GM10248 (cell line): ENCODE measurements at places on chromosomes 2 and 18.
A peak's percentile ranks its signal among the peaks of the same experiment; 100 is the strongest.

DNA sequence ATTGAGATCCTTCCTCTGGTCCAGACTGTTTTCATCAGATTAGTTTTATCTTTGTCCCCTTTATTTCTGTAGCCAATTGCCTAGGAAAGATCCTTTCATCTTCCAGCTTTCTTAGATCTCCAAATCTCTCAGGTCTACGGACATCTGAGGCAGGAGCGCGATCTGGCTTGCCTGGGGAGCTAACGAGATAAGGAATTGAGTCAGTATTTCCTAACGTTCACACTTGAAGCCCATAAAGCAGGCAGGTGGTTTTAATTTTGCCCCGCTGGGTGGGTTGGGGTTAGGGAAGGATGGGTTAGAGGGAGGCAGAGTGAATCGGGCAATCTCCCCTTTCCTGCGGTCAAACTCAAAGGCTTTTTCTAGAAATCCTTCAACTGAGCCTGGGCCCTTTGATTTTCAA is 727 bp upstream of the TTLL4 start:
- DNase-seq, result no peak

- no peak for DNase-seq
Observed at GRCh38 chr2:85162746-85163301, 29.6 kb downstream of the TCF7L1 start.

DNA sequence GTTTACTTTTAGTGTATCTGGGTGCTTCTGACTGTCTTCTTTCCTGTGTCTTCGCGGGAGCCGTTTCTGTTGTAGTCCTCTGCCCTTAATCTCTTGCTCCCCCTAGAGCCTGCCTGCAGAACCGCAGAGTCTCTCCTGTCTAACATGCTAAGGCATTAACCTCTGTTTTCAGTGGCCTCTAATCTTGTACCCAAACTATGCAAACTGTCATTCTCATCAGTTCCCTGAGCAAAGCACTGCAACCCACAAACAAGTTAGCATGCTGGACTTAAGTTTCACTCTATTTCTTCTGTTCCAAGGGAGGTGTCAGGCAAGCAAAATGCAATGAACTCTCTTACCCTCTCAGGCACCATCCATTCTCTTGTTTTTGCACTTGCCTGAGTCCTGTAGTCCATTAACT is 138.4 kb downstream of the OTX1 start:
- DNase-seq, result peak; percentile 34

DNA sequence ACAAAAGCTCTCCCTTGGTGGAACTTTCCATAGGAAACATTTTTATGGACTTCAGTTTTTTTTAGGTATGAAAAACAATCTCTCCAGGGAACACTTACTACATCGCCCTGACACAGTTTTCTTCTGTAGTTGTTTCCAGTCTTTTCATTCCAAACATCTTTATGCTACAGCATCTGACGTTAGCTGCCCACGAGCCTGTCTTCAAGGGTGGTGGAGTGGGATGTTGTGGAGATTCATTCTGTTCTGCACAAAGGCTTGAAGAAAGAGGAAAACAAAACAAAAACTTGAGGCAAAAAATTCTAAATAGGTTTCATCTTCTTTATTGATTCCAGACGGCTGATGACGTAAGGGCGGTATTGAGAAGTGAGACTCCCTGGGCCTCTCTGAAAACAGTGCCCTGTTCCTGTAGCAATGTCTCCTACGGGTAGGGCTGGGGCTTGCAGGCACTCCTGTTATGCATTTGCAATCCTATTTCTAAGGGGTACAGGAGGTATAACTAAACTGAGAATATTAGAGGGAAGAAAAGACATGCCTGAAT is 375.0 kb downstream of the RNF144A start:
- no peak for DNase-seq

DNA sequence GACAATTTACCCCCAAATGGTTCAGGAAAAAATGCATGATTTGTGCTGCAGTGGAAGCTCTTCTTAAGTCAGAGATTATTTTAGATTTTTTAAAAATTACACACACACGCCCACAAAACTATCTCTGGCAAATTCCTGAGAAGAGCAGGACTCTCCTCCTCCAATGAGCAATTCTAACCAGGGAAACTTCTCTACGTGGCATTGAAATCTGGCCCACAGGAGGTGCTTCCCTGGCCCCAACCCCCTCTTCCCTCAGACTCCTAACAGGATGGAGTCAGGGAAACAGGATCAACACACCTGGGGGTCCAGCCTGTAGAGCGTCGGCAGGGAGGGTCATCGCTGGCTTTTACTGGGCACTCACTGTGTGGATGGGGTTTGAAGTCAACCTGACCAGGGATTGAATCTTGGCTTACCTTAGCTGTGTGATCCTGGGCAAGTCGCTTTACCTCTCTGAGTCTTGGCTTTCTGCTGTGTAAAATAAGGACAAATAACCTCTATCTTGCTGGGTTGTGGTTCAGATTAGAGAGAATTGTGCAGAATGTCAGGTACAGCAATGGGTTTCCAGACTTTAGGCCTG is 65.4 kb upstream of the ASAP2 start:
- DNase-seq, result no peak

DNA sequence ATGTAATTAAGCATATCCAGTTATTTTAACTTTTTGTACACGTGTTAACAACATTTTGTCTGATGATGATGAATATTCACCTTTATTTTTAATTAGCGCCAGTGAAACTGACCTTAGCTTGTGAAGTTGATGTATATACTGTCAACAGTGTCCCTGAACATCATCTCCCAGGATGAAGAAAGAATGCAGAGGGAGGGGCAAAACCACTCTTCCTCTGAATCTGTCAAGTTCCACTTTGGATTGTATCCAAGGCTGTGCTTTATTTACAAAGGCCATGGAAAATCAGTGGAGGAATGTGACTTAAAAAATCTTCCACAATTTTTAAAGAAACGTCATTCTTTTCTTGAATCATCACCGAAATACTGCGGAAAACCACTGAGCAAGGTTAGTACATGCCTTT is 4.5 kb upstream of the RMDN2 start:
- no peak for DNase-seq

- DNase-seq, result no peak
Observed at GRCh38 chr18:7924616-7925015, 357.5 kb downstream of the PTPRM start.

GRCh38 chr2:17580319-17580715 is 39.8 kb downstream of the VSNL1 start:
- no peak for DNase-seq

DNA sequence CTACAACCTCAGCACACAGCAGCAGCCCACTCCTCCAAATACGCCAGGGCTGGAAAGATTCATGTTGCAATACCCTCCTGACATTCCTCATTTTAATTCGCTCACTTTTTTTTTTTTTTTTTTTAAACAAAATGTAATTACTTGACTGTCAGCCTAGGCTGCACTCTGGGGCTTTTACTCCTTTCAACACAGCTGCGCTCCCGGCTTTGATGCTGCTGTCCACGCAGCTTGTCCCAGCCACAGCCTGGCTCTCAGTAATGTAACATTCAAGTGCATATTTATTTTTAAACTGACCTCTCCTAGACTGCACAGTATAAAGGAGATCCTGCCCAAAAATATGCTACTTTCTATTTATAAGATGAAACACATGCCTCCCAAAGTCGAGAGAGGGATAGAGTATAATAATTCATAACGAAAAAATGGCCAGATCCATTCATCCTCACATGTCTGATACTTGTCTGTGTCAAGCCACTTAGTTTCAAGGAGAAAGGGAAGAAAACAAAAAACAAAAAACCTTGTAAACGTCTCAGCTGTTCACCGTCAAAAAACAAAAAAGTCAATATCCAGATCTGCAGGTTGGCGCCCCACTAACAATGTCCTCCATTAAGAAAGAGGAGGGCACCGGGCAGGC is 949 bp downstream of the CDC42EP3 start:
- DNase-seq, result no peak

DNA sequence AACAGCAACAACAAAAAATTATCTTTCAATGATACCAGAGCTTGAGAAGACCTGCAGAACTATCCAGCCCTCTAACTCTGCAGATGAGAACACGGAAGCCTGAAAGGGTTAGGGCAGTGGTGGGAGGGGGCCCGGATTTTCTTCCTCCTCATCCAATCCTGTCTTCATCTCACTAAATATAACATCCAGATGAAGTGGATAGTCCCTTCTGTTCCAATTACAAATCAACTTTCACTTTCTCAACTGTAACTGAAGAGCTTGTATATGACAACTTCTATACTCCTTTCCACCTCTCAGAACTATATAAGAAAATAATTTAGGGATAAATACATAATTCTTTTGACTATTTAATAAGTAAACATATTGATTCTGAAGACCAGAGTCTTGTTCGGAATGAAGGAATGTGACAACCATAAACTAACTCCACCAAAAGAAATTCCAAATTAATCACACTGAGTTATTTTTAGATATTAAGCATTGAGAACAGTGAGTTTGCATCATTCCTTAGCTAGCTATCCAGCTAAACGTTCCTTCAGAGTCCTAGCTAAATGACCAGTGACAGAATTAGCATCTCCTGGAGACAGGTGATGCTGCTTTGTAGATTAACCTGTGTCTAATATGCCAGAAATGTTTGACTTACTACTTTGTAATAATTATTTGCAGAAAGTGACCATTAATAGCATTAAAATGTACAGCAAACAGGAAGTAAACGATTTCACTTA is 32.7 kb downstream of the SFT2D3 start:
- DNase-seq, result no peak

- no peak for DNase-seq
Observed at GRCh38 chr2:67388680-67389079, 8.5 kb upstream of the ETAA1 start.

DNA sequence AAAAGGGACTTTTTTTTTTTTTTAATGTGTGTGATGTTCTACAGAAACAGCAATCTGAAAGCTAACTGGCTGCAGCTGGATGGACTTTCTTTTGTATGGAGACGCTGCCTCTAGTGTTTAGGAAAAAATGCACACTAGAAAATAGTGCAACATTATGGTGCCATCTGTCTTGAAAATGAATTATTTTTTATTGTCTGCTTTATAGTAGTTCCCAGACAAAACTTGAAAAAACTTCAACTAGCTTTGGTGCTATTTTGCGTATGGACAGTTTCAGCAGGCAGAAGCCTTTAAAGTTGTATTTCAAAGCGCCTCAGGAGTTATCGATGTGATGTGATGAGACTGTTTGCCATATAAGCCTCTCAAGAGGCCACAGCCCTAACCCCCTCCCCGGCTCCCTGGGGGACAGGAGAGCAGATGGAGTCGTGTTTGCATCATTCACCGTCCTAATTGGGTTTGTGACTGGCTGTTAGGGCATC is 86.9 kb downstream of the LTBP1 start:
- no peak for DNase-seq

GRCh38 chr18:48580782-48581181 is 42.0 kb downstream of the CTIF start:
- no peak for DNase-seq

GRCh38 chr18:43886341-43886740 is 609.1 kb upstream of the SYT4 start:
- DNase-seq, result no peak

- DNase-seq, result no peak
Observed at GRCh38 chr2:233546774-233547173, 19.8 kb downstream of the USP40 start.

GRCh38 chr18:57780318-57780705 is 22.8 kb downstream of the ATP8B1 start:
- DNase-seq, result no peak

DNA sequence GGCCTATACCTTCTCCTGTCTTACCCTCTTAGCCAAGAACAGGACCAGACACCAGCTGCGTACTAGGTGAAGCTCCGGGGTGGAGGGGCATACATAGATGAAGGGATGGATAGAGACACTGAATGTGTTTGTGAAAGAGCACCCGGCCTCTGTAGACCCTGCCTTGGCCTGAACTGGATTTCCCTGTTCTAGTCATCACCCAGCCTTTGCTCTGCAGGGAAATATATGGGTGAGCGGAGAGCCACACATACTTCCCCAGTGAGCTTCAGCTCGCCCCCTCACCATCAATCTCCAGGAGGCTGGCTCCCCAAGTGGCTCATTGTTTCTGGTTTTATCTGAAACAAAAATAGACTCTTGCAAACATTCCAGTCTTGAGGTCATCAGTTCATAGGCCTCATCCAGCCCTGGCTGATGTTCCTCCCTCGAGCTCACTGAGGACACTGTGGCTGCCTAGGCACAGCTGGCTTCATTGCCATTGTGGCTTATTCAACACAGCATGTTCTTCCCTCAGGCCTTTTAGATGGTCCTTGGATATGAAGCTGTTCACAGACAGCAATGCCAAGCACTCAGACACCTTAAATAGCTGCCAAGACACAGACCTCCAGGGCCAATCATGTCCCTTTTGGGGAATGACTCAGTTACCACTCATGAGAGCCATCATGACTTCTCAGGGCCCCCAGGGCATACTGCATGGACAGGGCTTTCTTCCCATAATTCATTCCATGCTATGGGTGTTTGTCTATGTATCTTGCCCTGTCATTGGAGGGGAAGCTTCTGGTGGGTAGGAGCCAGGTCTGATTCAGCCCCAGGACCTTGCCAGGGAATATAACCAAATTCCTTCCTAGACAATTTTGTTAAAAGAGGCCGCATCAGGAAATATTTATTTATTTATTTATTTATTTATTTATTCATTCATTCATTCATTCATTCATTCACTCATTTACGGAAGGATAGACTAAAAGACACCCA is 82.4 kb downstream of the TTC32 start:
- DNase-seq, result no peak

- DNase-seq, result no peak
Observed at GRCh38 chr2:240569998-240570530, 1.8 kb downstream of the RNPEPL1 start.

DNA sequence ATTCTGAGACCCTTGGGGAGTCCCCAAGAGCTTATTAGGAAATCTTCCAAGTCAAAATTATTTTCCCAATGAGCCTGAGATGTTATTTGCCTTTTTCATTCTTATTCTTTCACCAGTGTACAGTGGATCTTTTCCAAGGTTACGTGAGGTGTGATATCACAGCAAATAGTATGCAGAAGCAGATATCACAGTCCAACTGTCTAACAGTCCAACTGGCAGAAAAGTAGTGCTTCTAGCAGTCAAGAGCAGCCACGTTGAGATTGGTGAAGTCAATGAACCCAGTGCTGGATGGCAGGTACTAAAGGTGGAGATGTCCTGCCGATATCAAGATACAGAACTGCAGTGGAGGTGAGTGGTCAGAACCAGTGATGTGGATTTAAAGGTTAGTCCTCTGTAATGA is 78.9 kb upstream of the ZNF397 start:
- no peak for DNase-seq
